ENCODE measurements at places on chromosomes 7 and 10. TPM values are rescaled to one million over a fixed set of nuclear protein-coding genes. Genes with fewer than 3 reads are reported as not detected.

DNA sequence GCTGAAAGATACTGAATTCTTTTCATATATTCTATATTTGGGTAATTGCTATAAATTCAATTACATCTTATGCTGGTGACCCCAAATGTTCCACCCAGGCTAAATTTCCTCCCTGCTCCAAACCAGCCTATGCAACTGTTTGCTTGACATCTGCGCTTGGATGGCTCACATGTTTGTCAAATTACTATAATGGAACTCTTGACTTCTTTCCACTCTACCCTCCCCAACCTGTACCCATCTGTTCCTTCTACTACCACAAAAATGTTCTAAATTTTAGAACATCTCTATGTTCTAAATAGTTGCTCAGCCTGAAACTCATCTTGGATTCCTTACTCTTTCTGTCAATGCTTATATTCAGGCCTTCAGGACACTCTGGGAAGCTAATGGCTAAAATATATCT lies 249.9 kb upstream of the SMIM30 start:
- no peak for ATAC-seq

DNA sequence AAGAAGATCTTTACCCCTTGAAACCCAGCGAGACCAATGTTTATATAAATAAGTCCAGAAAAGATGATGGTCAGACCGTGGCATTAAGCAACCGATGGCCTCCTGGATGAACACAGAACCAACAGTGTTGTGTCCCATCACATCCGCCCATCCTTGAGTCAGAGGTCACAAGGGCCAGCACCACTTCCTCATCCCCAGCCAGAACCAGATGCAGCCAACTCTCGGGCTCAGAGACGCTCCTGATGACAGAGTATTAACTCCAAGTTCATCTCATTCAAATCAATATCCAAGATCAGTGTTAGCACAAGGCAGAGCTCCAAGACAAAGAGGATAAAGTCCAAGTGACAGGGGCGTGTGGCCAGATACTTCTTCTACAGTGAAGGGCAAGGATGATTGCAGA lies 63.5 kb downstream of the FAM53B start:
- no peak for ATAC-seq

DNA sequence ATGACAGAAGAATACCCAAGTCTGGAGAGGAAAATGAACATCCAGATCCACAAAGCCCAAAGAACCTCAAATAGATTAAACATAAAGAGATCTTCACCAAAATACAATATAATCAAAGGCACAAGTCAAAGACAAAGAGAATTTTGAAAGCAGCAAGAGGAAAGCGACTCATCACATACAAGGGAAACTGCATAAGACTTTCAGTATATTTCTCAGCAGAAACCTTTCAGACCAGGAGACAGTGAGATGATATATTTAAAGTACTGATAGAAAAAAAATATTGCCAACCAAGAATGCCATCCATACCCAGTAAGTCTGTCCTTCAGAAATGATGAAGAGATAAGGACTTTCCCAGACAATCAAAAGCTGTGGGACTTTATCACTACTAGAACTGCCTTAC lies 81.5 kb upstream of the GALNT17 start:
- no peak for ATAC-seq

- no peak for ATAC-seq
Measured at GRCh38 chr10:119087271-119087882, 6.8 kb upstream of the EIF3A start.

Gene OR2A1
- total RNA-seq: 0.66 TPM

DNA sequence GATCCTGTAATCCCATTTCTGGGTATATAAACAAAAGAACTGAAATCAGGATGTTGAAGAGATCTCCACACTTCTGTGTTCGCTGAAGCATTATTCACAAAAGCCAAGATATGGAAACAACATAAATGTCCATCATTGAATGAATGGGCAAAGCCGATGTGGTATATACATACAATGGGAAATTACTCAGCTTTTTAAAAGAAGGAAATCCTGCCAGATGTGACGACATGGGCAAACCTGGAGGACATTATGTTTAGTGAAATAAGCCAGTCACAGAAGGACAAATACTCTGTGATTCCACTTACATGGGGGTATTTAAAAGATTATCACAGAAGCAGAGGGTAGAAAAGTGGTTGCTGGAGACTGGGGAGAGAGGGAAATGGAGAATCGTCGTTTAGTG lies 23.9 kb upstream of the FAM107B start:
- no peak for ATAC-seq

GRCh38 chr10:61565819-61566560 lies 96.7 kb upstream of the CABCOCO1 start:
- no peak for ATAC-seq

Gene ATP6V0E2
- 9.4 TPM for total RNA-seq

DNA sequence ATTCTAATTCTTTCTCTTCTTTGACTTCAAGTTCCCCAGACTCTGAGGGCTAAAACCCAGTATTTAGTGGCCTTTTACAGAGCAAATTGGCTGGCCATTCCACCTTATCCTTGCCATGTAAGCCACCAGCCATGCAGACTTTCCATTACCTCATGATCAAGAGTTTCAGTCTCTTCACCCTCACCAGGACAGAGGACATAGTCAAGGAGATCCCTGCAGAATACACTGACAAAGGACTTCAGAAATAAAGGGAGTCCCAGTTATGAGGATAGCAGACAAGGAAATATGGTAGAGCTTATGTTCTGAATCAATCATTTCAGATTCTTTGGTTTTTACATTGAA lies 1080.4 kb upstream of the C7orf33 start:
- no peak for ATAC-seq

GRCh38 chr10:75814014-75814413 lies 382.6 kb downstream of the LRMDA start:
- ATAC-seq: no peak

DNA sequence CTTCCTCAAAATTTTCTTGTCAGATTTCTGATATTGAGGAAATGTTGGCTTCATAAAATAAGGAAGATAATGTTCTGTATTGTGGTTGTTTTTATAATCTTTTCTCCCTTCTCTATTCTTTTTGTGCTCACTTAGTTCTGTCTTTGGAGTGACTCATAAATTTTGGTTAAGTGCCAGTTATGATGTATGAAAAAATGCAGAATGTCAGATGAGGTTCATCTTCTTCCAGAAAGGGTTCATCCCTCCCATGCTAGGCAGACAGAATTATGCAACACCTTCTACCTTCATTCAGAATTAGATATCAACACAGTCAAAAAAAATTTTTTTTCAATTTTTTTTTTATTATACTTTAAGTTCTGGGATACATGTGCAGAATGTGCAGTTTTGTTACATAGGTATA lies 36.6 kb upstream of the CYP2C19 start:
- ATAC-seq: no peak

Gene CELF2
- total RNA-seq: 10.4 TPM

- no peak for ATAC-seq
Measured at GRCh38 chr10:90087197-90088023, 386.0 kb downstream of the KIF20B start.

GRCh38 chr10:120517881-120518484 lies 61.0 kb downstream of the PLPP4 start:
- ATAC-seq: no peak

DNA sequence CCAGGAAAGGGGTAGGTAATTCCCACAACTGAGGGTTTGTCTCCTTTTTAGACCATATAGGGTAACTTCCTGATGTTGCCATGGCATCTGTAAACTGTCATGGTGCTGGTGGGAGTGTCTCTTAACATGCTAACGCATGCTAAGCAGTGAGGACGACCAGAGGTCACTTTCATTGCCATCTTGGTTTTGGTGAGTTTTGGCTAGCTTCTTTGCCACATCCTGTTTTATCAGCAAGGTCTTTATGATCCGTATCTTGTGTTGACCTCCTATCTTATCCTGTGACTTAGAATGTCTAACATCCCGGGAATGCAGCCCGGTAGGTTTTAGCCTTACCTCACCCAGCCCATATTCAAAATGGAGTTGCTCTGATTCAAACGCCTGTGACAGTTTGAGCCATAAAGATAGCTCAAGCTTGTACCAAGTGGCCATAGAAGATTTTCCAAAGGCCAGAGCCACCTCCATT lies 176.0 kb upstream of the NAMPT start:
- ATAC-seq: peak; percentile 39

Gene TDRD1
- not detected for total RNA-seq

GRCh38 chr10:117346574-117346973 lies 28.7 kb downstream of the PDZD8 start:
- no peak for ATAC-seq

Gene SH3PXD2A
- total RNA-seq: 28.0 TPM

GRCh38 chr10:98536551-98536950 lies 89.8 kb upstream of the HPS1 start:
- ATAC-seq: no peak

DNA sequence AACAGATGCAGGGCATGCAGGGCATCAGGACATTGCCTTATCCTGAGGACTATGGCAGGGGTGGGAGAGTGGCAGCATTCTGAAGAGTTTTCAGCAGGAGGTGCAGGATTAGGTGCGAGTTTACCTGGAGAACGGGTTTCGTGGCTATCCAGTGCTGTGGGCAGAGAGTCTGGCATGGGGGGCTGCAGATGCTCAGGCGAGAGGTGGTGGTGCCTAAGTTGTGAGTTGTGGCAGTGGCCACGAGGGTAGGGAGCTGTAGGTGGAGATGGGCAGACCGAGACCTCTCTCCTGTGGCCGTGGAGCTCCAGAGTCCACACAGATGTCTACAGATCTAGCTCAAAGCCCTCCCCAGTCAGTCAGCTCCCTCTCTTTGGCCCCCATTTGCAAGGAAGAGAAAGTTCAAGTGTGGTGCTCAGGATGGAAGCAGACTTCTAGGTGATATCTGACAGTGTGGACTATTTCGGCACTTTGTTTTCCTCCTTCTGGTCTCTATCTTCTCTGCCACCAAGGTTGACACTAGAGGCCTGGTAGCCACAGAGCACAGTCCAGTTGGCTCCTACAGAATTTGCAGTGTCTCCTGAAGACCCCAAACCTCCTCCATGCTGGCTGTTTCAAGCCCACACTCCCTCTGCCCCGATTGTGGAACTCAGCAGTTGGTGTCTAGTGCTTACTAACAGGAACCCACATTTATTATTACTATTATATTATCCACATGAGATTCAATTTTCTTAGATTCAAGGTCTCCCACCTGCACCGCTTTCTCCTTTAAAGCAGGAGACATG lies 955.7 kb upstream of the ZNF722 start:
- no peak for ATAC-seq

- ATAC-seq: no peak
Measured at GRCh38 chr10:51129946-51130544, 55.8 kb downstream of the PRKG1 start.

Gene ANKRD61
- total RNA-seq: 2.0 TPM

DNA sequence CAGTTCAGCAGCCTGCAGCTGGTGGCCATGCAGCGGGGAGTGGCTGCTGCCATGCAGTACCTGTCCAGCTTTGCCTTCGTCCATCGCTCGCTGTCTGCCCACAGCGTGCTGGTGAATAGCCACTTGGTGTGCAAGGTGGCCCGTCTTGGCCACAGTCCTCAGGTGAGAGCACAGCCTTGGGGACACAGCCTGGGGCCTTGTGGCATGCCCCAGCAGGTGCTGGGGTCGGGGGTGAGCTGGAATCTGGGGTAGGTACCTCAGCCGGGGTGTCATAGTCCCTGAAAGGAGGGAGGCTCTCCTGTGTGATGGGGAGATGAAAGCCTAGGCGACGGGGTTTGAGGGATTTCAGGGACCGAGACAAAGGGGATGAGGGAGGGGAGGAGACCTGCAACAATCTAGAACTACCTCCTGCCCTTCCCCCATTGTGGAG lies 14.1 kb downstream of the EPHB6 start:
- no peak for ATAC-seq

DNA sequence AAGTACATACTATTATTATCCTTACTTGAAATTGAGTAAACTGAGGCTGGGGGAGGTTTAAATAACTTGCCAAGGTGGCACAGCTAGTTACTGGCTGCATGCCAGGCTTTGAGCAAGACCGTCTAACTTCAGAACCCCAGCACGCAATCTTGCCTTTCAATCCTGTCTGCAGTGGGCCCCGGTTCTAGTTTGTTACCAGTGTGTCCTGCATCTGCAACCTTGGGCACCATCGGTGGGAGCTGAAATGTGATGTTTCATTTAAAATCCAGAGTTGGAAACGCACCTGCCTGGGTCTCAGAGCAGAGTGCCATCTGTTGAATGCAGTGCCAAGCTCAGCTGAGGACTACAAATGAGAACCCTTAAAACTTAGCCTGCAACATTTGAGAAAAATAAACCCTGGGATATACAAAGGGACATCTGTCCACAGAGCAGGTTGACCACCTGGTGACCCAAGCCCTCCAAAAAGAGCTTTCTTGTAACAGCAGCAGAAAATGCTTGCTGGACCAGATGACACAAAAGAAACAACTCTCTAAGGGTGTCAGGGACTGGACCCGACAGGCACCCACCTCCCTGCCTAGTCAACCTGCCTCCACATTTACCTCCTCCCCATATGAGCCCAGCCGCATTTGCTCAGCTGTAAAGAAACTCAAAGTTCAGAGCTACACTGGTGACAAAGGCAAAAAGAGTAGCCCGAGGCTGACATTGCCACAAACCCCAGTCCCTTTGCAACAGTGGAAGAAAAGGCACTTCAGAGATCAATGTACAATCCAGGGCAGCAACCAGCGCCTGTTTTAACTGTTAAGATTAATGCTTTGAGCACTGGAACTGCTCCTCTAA lies 1.7 kb downstream of the SH3PXD2A start:
- no peak for ATAC-seq

Gene DDC
- total RNA-seq: not detected

Gene FXYD4
- not detected for total RNA-seq

- ATAC-seq: no peak
Measured at GRCh38 chr7:128259131-128260061, 18.3 kb downstream of the LEP start.

DNA sequence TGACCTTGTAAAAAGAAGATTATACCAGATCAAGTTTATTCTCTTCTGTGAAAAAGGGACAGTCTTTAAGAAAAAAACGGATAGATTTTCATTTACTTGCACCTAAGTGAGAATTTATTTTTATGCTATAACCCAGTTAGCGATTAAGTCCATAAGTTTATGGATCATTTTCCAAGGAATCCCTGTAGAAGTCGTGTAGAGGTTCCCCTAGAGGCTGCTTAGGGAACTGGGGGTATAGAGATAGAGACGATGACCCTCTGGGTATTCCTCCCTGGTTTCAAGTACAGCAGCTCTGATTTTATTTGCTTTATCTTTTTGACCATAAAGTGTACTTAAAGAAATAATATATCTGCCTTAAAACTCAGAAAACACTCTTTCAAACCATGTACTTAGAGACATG lies 648.4 kb upstream of the LRRTM3 start:
- no peak for ATAC-seq

GRCh38 chr7:37129035-37129425 lies 319.6 kb downstream of the ELMO1 start:
- ATAC-seq: no peak

DNA sequence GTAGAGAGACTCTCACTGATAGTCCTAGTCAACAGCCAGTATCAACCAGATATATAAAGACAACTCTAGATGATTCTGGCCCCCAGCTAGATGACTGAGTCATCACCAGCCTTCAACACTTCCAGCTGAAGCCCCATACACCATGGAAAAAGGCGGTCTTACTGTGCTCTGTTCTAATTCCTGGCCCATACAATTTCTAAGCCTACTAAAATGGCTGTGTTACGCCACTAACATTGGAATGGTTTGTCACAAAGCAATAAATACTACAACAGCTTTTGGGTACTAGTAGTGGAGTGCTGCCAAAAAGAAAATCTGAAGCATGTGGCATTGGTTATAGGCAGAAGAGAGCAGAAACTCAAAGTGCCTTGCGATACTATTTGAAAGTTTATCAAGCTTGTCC lies 13.0 kb upstream of the TES start:
- peak; percentile 29 for ATAC-seq

All from motor neuron (in vitro differentiated cells).